RKO (cell line): ENCODE measurements at places on chromosomes 6 and 20.

- DNase-seq, result no peak
These were observed 62.3 kb upstream of the TRAF3IP2 start for GRCh38 chr6:111667931-111668330.

DNA sequence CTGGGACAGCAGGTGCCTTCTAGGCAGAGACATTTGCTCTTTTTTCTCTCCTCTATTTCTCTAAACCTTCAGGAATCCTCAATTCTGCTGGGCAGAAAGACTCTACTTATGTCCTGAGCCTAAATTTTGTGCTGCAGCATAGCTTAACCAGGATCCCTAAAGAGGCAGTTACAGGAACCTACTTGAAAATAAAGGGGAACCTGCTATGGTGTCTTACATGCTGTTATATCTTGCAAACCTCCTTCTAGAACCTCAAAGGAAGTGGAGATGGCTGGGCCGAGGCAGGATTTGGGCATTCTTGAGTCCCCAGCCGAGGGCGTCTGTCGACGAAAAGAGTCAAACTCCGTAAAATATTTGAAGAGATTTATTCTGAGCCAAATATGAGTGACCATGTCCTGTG lies 17.1 kb upstream of the GMNN start:
- DNase-seq, result no peak

DNA sequence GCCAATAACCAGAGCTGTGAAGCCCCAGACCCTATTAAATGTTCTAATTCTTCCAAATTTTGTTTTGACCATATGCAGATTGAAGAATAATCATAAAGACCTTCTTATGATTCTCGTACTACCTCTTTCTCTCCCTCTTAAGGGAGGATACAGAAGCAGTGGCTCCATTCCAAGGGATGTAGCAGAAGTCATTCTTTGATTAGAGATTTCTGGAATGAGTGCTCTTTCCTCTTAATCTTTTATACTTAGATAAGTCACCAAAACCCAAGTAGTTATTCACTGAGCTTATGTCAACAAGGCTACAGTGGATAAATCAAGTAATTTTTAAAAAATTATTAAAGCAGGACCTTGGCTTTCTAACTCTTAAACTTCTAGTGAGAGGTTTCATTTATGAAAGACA lies 266.0 kb upstream of the STXBP5 start:
- no peak for DNase-seq

GRCh38 chr6:5353971-5354370 lies 92.7 kb downstream of the FARS2 start:
- no peak for DNase-seq

GRCh38 chr20:56411759-56412472 lies at the start of gene CASS4:
Gene CASS4 (plus strand): TSS chr20:56412260. CDS start chr20:56412459, 199 bp downstream.
- no peak for DNase-seq

GRCh38 chr20:10563935-10564492 lies 109.8 kb downstream of the JAG1 start:
- DNase-seq, result no peak

- DNase-seq, result no peak
These were observed 65.4 kb upstream of the SLC22A16 start for GRCh38 chr6:110541701-110542309.

GRCh38 chr6:125922322-125922860 lies 34.2 kb upstream of the HINT3 start:
- no peak for DNase-seq

DNA sequence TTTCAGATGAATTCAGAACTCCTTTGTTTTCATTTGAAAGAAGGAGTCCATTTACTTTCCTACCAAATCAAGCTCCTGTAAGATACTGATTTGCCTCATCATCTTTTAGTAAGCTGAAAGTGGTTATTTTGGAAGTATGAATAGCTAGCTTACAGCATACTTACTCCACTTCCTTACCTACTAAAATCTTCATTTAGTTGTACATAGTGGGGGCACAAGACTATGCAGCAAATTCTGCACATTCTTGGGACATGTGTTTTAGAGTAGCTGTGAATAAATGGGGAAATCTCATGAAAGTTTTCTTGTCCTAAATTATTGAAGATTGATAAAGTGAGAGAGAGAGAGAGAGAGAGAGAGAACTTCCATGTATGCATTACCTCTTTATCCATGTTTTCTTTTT lies 256.3 kb downstream of the OGFRL1 start:
- no peak for DNase-seq
